Thoracic aorta (tissue), 2 donors: ENCODE measurements at places on chromosomes 16 and 17. TPM values are rescaled to one million over a fixed set of nuclear protein-coding genes. Genes with fewer than 3 reads are reported as not detected.

- DNase-seq = no peak
These were observed 106.3 kb upstream of the SIAH1 start for GRCh38 chr16:48491517-48491916.

DNA sequence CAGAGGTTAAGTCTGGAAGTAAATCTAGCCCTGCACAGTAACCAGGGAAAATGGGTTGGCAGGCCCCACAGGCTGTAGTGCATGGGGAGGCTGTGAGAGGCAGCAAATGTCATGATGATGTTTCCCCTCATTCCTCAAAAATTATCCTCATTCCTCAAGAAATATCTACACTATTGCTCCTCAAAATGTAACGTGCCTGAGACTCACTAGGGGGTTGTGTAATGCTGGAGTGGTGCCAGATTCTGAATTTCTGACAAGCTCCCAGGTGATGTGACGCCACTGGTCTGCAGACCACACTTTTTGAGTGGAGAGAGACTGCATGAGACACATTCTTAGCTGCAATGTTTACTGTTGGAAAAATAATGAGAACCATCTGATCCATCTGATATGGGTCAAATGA is 1.2 kb upstream of the MPP3 start:
- DNase-seq = no peak

SRL gene
- total RNA-seq = 1.1 TPM

DNA sequence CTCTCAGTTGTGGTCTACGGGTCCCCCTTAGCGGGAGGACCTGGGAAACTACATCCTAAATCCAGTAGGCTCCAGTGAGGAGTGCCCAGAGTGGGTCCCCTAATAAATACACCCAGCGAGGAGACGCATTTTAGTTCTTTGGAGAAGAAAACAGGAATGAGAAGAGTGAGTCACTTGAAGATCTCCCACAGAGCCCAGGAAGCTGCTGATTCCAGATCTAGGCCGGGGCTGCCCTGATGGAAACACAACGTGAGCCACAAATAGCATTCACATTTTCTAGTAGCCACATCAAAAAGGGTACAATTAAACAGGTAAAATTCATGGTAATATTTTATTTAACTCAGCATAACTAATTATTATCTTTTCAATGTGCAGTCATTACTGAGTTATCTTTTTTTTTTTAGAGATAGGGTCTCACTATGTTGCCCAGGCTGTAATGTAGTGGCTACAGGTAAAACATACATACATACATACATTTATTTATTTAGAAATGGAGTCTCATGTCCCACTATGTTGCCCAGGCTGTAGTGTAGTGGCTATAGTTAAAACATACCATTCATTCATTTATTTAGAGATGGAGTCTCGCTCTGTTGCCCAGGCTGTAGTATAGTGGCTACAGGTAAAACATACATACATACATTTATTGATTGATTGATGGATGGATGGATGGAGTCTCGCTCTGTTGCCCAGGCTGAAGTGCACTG is 21.5 kb downstream of the FBXO31 start:
- DNase-seq = no peak

- DNase-seq = no peak
These were observed 4.1 kb downstream of the BICDL2 start for GRCh38 chr16:3032624-3033023.

LGALS9C gene
- not detected for total RNA-seq

DNA sequence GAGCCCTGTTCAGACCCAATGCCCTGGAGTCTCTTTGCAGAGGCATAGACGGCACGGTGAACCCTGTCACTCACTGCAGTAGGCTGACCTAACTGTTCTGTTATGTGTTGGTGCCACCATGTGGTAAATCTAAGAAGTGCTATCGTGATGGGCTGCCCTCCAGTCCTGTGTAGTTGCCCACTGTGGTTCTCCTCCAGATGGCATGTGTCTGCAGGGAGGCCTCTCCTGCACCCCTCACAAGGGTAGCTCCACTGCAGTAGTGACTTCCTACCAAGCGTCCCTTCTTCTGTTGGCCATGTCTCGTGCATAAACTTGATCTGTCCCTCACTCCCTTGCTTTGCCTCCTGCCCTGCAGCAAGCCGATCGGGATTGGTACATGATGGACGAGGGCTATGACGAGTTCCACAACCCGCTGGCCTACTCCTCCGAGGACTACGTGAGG is 5.8 kb downstream of the DHX38 start:
- DNase-seq = no peak

DNA sequence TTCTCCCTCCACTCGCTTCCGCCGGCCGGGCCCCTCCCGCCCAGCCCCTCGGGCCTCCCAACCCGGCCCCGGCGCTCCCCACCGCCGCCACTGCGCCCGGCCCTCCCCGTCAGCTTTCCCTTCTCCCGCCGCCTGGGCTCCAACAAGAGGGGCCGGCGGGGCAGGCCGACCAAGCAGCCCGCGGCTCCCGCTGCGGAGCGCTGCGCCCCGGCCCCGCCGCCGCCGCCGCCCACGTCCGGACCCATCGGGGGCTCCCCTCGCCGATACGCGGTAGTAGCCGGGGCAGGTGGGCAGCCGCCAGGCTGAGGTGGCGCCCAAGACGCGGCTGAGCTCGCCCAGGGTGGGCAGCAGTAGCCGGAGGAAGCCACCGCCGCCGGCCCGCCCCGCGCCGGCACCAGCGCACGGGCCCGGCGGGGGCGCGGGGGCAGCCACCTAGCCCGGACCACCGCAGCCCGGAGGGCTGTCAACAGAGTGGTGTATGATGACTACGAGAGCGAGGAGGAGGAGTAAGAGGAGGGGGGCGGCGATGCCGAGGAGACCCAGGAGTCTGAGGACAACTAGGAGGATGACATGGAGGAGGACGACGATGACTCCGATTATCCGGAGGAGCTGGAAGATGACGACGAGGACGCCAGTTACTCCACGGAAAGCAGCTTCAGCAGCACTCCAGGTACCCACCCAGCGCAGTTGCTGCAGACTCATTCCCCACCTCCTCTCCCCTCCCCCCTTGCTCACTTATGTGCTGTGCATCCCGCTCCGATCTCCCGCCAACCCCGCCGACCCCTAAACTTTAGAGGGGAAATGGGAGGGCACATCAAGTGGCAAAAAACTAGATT is 498 bp downstream of the LRRC37B start:
- no peak for DNase-seq

DNA sequence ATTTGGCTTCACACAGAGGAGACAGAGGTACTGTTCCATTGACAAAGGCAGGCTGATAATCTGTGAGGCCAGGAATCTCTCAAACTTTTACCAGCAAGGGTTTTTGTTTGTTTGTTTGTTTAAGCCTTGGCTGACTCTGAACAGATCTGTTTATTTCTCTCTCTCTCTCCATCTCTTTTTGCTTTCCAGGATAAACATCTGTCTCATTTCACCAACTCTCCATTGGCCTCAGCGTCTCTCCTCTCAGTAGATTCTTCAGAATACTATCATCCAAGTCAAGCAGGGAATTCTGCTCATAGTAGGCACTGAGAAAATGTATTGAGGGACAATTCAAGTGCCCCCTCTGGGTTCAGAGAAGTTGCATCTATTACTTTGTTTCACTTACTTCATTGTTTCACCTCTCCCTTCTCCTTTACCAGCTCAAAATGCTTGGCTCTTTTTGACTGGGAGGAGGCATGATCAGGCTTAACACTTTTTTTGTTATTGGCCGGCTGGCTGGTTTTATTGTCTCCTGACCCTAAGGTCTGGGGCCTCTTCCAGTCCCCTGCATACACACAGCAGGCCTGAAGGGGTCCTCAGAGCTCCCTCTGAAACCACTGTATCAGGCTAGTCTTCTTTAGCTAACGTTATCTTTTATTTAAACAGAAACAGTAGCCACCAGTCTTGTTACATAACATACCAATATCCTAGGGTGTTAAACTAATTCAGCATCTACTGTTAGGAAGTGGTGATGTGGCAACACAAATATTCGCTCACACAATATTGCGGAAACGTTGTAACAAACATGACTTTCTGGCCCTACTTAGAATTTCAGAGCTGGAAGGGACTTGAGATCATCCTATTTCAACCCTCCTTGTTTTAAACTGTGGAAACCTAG is 2.0 kb upstream of the YPEL2 start:
- no peak for DNase-seq

DNA sequence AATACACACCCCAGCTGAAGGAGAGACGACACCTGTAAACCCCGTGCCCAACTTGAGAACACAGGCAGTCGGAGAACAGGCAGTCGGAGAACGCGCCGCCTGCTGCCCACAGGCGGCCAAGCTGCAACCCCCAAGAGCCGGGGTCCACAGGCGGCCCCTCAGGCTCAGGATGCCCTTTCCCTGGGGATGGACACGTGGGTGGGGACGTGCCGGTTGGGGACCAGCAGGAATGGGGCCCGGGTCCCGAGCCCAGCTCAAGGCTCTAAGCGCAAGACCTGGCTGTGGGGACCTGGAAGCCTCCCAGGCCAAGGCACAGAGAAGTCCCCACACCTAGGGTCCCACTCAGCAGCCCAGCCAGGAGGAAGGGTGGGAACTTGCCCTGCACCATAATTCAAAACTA is 79.5 kb upstream of the GNG13 start:
- DNase-seq = no peak
